GM04503 (cell line): ENCODE measurements at places on chromosomes 2 and 18.
A peak's percentile ranks its signal among the peaks of the same experiment; 100 is the strongest.

GRCh38 chr2:217204358-217204757 lies 344.5 kb upstream of the TNP1 start:
- no peak for DNase-seq

DNA sequence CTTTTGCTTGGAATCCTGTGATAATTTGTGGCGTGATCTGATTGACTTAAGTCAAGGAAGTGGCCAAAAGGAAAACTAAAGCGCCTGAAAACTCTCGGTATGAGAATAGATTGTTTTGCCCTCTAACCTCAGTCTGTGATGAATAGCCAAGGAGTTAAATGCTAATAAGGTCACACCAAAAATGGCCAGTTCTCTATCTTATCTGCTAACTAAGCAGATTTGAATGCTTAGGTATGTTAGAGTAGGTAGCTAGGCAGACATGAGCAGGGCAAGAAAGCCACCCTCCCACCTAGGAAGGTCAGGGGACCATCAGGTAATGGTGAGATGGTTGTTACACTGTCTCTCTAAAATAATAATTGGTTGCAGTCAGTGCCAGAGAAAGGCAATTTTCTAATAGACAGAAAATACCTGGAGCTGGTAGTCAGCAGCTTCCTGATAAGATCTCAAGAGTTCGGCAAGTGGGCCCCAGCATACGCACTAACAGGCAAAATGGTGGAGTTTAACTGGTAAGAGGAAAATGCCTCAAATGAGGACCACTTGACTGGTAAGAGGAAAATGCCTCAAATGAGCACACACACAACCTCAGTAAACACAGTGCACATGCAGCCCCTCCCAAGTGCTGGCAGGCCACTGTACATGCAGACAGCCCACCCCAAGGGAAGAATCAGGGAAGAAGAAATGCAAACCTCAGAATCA lies 468.4 kb downstream of the MBD2 start:
- DNase-seq, result no peak

GRCh38 chr2:147490401-147491261 lies 354.2 kb upstream of the ACVR2A start:
- DNase-seq, result no peak

GRCh38 chr2:166032361-166032760 lies 78.8 kb upstream of the TTC21B start:
- DNase-seq, result no peak

- no peak for DNase-seq
Measured at GRCh38 chr18:11046140-11046539, 103.2 kb downstream of the PIEZO2 start.

DNA sequence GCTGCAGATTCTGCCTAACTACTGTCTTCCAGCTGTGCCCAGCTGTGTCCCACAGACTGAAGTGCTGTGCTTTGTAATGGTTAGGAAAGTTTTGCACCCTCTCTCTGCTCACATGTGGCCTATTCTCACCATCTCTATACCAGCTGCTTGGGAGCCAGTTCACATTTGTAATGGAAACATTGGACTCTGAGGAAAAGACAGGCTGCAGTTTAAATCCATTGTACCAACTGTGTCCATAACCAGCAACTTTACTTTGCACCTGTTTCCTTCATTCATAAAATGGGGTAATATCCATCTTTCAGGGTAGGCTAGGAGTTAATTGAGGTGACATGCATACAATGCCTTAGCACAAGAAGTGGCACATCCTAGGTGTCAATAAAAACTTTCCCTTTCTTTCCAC lies 344.0 kb downstream of the TNS1 start:
- DNase-seq, result no peak

GRCh38 chr2:172806996-172807395 lies 71.4 kb downstream of the RAPGEF4 start:
- DNase-seq, result no peak

DNA sequence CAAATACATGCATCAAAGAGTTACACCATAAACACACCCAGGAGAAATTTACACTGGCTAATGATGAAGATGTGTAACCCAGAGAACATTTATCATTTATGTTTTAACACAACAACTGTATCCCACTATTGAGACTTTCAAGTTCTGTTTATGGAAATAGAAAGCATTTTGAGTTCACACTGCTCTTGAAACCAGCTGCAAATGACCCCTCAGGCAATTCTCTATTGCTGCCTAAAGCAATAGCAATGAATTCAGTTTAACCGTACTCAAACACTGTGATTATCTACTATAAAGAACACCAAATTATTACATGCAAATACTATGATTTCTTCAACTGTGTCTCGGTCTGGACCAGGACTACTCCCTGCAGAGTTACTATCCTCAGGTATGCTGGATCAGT lies 452.7 kb upstream of the NRXN1 start:
- DNase-seq, result no peak

DNA sequence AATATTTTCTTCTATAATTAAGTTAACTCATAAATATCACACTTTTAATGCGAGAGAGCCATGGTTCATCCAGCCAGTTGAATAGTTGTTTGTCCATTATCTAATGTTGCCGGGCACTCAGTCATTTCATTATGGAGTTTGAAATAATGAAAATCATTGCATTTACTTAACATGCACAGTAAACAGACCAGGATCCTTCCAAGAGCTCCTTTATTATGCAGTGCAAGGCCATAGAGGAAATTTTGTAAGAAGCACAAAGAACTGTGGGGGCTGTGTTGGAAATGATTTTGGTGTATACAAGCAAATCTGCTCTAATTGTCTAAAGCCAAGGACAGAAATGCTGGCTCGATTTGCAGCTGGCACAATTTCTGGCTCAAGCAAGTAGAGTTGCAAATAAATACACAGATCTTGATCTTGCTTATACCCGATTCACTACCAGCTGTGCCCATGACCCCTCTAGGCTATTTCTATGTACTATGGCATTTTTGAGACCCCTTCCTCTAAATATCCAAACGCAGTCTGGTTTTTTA lies 400.3 kb upstream of the HNRNPA3 start:
- no peak for DNase-seq

DNA sequence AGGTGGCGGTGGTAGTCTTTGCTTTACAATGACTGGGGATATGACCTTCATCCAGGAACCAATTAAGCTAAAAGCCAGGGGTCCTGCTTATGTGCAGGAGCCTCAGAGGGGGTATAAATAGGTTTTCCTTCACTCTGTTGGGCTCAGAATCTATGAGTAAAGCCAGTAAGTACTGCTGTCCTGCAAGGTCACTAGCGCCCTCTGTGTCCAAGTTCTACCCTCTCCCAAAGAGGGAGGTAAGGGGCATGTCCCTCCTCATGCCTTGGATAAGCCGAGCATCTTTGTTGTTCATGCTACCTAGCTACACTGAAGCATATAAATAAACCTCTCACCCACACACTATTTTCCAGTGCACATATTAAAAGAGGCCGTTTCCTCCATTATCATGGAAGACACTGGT lies 79.4 kb downstream of the SPRED2 start:
- DNase-seq, result no peak

DNA sequence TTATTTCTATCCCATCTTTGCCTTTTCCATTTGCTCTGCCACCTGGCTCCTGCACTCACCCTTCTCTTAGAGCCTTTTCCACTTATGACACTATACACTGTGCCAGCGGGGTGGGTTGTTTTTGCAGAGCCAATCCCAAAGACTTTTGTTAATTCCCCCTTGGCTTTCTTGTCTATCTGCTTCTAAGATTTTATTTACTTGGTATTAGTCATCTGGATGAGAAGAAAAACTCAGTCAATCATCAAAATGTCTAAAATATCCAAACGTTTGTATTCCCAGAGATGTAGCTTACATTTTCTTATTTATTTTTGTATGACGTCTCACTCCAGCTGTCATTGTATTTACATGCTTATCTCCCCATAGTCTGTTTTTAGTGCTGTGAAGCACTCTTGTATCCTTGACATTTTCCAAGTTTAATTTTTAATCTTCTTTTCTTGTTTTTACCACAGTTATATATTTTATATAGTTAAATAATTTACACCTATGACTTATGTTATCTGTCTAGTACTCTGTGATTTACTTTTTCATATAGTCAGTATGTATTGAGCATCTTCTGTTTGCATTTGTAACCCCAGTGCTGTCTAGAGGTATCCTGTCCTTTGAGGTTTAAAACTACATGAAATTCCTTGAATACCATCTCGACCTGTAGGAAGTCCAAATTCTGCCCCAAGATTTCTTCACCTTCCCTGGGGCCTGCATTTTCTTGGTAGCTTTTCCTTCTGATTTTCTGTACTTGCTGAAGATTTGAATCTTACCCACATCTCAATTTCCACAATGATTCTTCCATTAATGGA lies 55.1 kb downstream of the COL4A3 start:
- DNase-seq, result no peak

- no peak for DNase-seq
Measured at GRCh38 chr2:116769514-116769913, 1045.0 kb upstream of the DDX18 start.

- DNase-seq, result no peak
Measured at GRCh38 chr2:103287746-103288145, 525.9 kb downstream of the TMEM182 start.

- DNase-seq, result no peak
Measured at GRCh38 chr18:2212598-2213205, 358.6 kb downstream of the METTL4 start.

DNA sequence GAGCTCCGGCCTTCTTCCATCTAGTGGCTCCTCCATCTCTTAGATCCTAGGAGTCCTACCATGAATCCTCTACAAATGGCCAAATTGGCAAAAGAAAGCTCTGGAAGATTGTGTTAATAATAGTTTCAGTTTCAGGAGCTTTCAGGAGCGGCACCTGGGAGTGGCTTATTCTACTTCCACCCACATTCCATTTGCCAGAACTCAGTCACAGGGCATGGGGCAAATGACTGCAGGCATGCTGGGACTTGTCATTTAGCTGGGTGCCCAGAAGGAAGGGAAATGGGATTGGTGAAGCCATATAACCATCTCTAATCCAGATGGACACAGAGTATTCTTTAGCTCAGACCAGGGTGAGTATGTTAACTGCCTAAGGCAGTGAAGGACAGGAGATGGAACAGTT lies 3.6 kb upstream of the LRATD1 start:
- no peak for DNase-seq

GRCh38 chr18:79258447-79258846 lies 137.3 kb upstream of the NFATC1 start:
- no peak for DNase-seq

DNA sequence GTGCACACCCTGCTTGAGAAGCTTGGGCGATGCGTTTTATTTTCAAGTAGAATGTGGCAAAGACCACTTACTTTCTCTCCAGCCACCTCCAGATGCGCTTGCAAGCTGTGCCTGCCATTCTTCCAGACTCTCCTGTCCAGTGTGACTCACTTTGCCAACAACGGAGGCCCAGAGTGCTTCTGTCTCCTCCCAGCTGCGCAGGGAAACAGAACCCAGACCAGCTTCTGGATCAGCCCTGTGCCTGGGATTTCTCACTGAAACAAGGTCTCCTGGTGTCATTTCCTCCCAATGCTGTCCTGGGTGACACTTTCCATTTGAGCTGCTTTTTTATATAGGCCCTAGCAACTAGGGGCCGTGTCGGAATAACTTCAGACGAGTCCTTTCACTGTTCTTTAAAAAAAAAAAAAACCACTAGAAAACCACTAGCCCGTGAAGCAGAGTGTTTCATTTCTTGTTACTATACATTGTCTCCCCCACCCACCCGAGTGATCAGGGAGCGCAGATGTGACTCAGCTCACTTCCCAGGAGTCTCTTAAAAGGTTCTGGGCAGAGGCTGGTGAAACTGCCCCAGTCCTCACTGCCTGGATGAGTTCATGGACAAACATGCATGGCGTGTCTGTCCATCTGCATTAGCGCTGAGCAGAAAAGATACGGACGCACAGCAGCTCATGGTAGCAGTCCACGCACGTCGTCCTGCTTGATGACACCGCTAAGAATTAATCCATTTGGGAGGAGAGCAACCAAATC lies 25.3 kb upstream of the RPL31 start:
- DNase-seq, result no peak

DNA sequence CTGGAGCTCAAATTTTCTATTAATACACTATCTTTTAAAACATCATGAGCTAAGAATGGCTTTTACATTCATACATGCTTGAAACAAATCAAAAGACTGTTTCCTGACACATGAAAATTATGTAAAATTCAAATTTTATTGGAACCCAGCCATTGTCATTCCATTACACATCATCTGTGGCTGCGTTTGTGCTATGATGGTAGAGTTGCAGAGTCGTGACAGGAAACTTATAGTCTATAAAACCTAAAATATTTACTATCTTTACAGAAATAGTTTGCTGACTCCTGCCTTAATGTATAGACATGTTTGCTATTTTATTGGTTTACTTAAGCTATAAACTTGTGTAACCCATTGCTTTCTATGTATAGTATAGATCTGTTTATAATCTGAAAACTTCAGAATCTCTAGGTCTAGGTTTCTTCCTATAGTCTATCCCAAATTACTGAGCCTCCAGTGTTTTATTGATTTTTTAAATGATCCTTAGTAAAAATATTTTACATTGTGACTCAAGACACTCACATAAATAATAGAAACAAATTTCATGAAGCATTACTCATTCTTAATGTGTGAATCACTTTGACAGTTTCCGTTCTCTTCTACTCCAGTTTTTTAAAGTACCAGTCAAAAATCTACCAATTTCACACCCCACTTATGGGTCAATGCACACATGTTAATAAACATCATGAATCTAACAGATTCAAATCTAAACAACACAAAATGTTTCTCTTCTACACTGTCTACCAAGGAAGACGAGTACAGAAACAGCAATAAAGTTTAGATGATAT lies 26.4 kb upstream of the MRPL19 start:
- DNase-seq, result no peak

GRCh38 chr2:74515981-74516633 lies 1.9 kb downstream of the TLX2 start:
- DNase-seq, result no peak

- no peak for DNase-seq
Measured at GRCh38 chr2:149028377-149028776, 10.1 kb upstream of the LYPD6B start.

DNA sequence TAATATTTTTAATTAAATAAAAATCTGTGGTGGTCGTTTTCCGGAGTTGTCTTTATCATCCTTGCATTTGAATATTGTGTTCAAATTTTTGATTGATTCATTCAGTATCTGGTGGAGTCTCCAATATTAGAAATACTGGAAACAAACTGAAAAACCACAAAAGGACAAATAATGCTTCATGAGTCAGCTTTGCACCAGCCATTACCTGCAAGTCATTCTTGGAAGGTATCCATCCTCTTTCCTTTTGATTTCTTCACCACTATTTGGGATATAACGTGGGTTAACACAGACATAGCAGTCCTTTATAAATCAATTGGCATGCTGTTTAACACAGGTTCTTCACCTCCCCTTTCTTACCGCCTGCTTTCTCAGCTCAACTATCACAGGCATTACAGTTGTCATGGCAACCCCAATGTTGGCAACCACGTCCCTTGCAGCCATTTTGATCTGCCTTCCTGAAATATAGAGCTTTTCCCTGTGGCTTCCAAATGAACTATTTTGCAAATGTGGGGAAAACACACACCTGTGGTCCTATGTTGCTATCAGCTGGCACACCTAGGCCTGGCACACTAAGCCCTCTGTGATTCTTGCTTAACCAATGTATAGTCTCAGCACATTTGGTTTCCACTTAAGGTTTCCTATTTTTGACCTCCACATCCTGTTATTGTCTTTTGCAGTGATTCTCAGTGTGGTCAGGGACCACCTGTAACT lies 6.5 kb downstream of the CTLA4 start:
- no peak for DNase-seq

- DNase-seq, result no peak
Measured at GRCh38 chr2:205868773-205869333, 186.6 kb downstream of the NRP2 start.

- peak; percentile 71 for DNase-seq
Measured at GRCh38 chr2:64359892-64360657, 93.9 kb upstream of the LGALSL start.

GRCh38 chr2:236113948-236114347 lies 54.2 kb downstream of the GBX2 start:
- no peak for DNase-seq

- DNase-seq, result no peak
Measured at GRCh38 chr18:26424428-26425147, 123.8 kb downstream of the KCTD1 start.
